ENCODE measurements at places on chromosomes 5 and 9. TPM values are rescaled to one million over a fixed set of nuclear protein-coding genes. Genes with fewer than 3 reads are reported as not detected.

The TSLP gene
- not detected for total RNA-seq

DNA sequence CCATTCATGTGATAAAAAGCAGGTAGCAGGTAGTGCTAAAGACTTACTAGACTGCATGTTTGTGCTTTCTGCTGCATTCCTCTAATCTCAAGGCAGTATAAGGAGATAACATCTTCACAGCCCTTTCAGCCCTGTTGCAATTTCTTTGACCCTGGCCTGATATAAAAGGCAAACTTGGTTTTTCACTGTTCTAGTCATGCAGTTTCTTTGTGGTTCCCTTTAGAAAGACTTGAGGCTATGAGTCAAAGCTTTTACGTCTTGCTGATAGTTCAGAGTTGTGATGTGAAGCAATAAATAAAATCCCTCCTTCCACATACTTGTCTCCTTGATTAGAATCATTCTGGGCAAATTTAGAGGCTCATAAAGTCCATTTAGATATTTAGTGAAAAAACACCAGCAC lies 88.6 kb upstream of the CDKN2B start:
- DNase-seq = peak; percentile 78

The ANKDD1B gene
- total RNA-seq = not detected

- no peak for DNase-seq
These were observed 395.0 kb upstream of the SMARCA2 start for GRCh38 chr9:1619915-1620710.

The LCN9 gene
- total RNA-seq = not detected

The TXNDC8 gene
- total RNA-seq = not detected

The CCDC107 gene
- total RNA-seq = 18.1 TPM

The FBXW2 gene
- 23.1 TPM for total RNA-seq

DNA sequence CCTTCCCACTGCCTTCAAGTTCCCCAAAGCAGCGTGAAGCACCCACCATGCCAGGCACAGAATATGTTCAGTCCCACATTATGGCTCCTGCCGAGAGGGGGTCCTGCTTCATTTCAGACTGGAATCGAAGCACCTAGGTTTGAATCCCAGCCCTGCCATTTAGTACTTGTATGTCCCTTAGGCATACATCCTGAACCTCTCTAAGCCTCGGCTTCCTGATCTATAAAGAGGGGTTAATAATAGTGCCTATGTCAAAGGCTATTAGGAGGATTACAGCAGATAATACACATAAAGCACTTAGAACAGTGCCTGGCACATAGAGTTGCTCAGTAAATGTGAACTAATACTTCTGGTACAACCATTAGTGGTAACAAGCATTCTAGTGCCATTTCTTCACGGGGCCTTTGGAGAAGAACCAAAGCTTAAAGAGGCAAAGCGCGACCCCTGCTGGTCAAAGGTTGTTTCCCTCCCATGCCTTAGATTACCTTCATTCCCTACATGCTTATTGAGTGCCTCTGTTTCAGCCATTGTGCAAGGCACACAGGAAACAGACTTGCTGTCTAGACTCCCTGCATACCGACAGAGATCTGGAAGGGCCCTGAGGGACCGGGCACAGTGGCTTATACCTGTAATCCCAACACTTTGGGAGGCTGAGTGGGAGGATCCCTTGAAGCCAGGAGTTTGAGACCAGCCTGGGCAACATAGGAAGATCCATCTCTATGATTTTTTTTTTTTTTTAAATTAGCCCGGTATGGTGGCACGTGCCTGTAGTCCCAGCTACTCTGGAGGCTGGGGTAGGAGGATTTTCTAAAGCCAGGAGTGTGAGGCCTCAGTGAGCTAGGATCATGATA lies 98.3 kb downstream of the PPARGC1B start:
- DNase-seq = peak; percentile 75

DNA sequence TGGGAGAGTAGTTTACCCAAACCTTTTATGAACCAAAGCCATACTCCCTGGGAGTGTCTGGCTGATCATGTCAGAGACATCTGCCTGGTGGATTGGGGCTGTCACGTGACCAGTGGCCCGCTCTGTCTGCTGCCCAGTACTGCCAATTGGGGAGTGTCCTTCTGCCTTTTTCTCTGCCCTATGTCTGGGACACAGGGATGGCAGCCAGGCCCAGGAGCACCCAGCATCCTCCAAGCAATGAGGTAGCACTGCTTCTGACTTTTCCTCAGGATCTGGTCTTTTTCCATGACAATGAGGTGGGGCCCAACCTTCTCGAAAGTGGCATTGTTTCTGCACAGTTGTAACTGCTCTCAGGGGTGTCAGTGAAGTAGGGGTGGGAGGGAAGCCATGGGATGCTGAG lies 21.8 kb downstream of the DAPK1 start:
- no peak for DNase-seq
